Astrocyte of the spinal cord (primary cell): ENCODE measurements at places on chromosomes 7 and 10.

DNA sequence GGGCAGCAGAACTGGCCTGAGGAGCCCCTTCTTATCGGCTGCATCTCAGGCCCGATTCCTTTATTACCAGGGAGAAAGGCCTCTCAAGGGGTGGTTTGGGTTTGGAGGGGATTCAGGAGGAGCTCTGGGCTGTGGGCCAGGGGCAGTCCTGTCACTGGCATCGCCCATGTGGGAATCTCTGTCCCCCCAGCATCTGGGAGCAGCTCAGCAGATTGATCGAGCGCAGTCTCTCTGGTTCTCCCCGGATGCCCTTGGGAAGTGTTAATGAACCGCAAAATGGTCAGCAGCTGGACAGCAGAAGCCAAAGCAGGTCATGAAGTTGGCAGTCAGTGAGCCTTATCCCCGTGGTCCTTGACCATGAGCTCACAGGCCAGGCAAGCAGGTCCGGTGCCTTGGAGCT is 104.4 kb upstream of the ANLN start:
- DNase-seq = no peak

- DNase-seq = no peak
These were observed 98.0 kb downstream of the ADAM12 start for GRCh38 chr10:126290232-126290631.

- DNase-seq = no peak
These were observed 25.4 kb upstream of the INPP5F start for GRCh38 chr10:119700321-119700954.

- DNase-seq = no peak
These were observed 101.8 kb downstream of the GNAT3 start for GRCh38 chr7:80410081-80410480.

GRCh38 chr10:49652421-49653272 is 26.8 kb upstream of the C10orf53 start:
- DNase-seq = no peak
